ENCODE measurements at places on chromosomes 7 and 10.

DNA sequence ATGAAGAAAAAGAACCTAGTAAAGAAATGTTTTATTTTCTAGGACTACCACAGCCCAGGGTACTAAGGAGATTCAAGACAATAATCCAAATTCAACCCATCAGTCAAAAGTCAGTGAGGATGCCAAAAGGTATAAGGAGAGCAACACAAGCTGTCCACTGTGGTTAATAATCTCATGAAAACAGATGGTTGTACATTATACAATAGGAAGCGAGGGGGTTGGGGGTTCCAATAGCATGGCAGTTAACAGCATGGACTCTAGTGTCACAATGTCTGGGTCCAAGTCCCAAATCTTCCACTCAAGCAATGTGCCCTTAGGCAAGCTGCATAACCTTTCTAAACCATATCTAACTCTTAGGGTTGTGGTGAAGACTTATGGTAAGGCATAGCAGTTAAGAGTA, 35.1 kb downstream of the BRAF start:
- no peak for DNase-seq

DNA sequence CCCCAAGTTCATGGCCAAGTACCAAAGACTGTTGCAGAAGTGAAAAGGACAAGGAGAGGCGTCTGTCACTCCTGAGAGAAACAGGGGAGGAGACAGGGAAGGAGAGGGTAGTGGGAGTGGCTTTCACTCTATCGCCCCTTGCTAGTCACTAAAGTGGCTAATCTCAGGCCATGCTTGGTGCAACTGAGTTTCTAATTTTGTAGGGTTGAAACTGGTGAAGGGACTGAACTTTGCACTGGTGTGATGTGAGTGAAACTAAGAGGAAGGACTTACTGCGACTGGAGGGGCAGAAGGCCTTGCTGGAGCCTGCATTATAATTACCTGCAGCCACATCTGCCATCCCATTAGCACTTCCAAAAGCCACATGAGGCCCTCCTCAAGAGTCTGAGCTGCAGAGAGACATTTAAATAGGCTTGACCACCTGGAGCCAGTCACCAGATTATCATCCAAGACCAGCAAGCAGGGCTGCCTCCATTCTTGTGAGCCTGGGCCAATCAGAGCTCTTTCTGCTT, 107.2 kb upstream of the EEPD1 start:
- DNase-seq = no peak

GRCh38 chr7:134827889-134828288, 48.5 kb downstream of the CALD1 start:
- DNase-seq = no peak

DNA sequence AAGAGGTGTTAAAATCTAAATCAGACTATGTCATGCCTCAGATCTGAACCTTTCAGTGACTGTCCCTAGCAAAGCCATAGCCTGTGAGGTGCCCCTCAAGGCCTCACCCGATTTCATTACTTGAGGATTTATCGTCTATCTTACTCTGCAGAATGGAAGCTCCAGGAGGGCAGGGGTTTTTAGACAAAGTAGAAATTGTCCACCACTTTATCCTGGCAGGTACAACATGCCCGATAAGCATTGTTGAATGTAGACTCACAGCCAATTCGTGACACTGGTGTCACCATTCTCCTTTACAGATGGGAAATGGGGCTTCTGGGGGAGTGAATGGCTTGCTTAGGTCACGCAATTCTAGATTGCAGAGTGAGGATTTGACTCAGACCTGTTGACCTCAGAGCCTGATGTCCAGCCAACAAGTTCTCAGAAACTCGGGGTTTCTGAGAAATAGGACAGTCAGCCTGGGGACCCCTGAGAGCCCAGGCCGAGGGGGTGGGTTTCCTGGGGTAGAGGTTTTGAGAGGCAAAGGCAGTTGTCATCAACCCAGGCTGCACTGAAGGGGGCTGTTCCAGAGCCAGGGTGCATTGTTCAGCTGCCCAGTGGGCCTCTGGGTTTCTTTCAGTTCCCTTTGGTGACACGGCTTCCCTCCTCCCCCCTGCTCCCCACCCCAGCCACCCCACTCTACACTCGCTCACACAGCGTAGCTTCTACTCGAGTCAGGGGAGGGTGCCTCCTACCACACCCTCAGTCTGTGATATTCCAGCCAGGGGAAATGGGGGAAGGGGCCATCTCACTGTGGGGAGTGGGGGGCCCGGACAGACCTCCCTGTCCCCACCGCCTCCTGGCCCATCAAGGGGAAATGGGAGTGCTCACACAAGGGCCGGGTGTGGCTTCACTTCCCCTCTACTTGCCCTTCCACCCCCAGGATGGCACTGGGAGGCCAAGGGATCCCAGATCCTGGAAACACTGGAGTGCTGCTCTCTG, 3.1 kb upstream of the IRF5 start:
- no peak for DNase-seq

- DNase-seq = no peak
Observed at GRCh38 chr10:71396711-71397295, at the start of gene CDH23. Gene CDH23 (plus strand): TSS chr10:71396920. CDS start chr10:71439832, 42,912 bp downstream.

DNA sequence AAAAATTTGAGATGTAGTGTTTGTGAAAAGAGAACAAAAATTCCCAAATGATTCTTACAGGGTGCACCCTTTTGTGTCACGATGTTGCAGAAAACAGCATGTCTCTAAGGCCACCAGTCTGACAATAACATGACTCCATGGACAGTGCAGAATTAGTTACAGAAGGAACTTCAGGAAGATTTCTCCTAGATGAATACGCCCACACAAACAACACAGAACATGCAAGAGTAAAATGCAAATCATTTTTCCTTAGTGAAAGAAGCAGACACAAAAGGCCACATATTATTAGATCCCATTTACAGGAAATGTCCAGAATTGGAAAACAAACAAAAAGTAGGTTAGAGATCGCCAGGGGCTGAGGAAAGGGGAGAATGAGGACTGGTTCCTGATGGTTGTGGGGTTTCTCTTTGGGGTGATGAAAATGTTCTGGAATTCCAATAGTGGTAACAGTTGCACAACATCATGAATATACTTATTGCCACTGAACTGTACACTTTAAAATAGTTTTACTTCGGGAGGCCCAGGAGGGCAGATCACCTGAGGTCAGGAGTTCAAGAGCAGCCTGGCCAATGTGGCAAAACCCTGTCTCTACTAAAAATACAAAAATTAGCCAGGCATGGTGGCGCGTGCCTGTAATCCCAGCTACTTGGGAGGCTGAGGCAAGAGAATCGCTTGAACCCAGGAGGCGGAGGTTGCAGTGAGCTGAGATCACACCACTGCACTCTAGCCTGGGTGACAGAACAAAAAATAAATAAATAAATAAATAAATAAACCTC, 10.2 kb downstream of the ZC3HAV1 start:
- no peak for DNase-seq

DNA sequence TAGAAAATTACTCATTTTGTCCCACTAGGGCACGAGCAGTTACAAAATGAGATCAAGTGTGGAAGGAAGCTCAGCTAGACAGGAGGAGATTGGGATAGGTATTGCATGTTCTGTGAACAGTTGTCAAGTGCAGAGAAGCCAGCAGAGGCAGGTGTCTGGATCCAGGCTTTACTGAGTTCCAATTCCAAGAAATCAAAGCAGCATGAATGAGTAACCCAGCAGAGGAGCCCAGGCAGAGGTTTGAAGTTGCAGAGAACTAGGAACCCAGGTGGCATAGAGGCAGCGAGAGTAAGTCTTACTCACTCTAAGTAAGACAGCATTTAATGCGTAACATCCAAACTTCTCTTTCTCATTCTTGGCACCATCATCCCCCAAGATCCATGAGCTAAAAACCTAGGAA, 11.8 kb downstream of the MRC1 start:
- DNase-seq = no peak

- DNase-seq = no peak
Observed at GRCh38 chr7:148537435-148537834, 53.1 kb upstream of the C7orf33 start.

GRCh38 chr10:126670056-126670894, at the start of gene C10orf90:
Gene C10orf90 (minus strand): TSS chr10:126670693. CDS start chr10:126670480, 213 bp downstream.
- DNase-seq = no peak

GRCh38 chr7:18806177-18806576, 310.6 kb downstream of the HDAC9 start:
- no peak for DNase-seq

GRCh38 chr7:3246127-3246526, 54.9 kb upstream of the SDK1 start:
- no peak for DNase-seq

- no peak for DNase-seq
Observed at GRCh38 chr10:70145166-70145665, 1.3 kb downstream of the TYSND1 start.

DNA sequence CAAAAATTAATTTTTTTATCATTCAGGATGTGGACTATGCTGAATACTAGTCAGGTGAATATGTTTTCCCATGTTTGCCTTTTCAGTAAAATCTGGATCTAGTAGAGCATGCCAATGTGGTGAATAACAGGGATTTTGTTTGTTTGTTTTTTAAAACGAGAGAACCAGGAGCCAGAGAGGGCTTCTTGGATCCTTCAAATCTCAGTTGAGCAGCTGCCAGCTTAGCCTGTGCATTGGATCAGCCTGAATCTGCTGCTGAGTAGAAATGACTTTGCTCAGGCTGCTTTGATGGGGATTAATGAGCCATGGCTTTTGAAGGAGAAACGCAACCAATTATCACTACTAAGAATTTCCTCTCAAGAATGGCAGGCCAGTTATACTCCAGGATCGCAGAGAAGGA, 493.8 kb downstream of the ARL4A start:
- DNase-seq = no peak

GRCh38 chr10:31149835-31150512, 118.3 kb upstream of the ZNF438 start:
- DNase-seq = no peak

DNA sequence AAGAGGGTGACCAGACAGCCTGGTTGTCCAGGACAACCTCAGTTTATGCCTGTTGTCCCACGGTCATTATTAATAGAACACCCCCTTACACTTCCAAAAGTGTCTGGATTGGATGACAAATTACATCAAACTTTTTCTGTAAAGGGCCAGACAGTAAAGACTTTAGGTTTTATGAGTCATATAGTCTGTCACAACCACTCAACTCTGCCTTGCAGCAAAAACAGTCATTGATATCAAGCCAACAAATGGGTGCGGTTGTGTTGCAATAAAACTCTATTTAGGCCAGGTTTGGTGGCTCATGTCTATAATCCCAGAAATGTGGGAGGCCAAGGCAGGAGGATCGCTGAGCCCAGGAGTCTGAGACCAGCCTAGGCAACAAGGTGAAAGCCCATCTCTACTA, 66.7 kb upstream of the ATP6V0A4 start:
- DNase-seq = no peak

- DNase-seq = no peak
Observed at GRCh38 chr7:89966067-89966664, 188.1 kb upstream of the STEAP1 start.

GRCh38 chr10:58264780-58265179, 2.9 kb downstream of the IPMK start:
- DNase-seq = no peak

DNA sequence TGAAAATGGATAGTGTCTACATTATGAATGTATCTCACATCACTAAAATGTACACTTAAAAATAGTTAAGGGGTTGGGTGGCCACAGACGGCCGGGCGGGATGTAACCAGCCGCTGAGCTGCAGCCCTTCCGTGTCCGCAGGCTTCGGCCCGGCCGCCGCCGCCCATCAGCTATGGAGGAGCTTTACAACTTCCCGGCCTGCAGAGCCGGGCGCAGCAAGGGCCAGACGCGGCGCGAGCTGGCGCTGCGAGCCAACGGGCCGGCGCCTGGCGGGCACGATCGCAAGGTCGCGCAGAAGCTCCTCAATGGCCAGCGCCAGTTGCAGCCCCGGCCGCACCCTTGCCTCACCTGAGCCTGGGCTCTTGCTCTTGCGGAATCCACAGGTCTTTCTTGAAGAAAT, 69.1 kb downstream of the KMT2C start:
- DNase-seq = no peak

- DNase-seq = no peak
Observed at GRCh38 chr7:117639966-117640365, 160.1 kb downstream of the CFTR start.

- DNase-seq = no peak
Observed at GRCh38 chr10:131961047-131961776, 20.5 kb downstream of the BNIP3 start.

DNA sequence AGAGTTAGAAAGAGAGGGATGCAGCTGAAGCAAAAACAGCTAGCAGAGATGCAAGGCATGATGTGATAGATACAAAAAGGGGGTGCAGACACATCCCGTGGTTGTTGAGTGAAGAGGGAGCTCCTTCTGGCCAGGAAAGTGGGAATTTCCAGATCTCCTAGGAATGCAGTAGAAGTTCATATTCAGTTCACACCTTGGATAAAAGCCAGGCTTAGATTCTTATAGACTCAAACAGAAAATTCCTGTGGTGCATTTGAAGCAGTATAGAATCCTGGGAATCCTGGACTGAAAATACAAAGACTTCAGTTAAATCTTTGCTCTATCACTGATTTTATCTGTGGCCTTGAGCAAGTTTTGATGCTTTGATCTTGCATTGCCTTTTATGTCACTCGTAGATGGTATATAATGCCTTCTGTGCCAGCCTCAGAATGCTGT, 33.9 kb downstream of the SGPL1 start:
- DNase-seq = no peak
